Lung microvascular endothelial cell (primary cell): ENCODE measurements at places on chromosomes 1 and 21.

- DNase-seq, result peak; percentile 96
These were observed 107.3 kb downstream of the UCHL5 start for GRCh38 chr1:192951691-192952460.

DNA sequence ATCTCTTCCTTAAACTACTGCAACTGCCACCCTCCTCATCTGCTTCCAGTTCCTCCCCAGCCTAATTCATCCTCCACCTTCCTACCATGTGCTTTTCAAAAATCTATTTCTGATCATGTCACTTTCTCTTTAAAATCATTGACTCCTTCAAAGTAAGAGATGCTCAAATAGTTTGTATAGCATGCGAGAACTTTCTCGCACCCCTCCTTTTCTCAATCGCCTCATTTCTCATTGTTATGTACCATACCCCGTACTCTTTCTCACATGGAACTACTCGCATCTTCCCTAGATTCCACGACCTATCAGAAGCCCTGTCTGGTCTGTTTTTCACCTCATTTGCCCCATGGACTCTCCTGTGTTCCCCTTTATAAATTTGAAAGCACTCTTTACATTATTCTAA lies 238.2 kb downstream of the NRIP1 start:
- no peak for DNase-seq

- DNase-seq, result no peak
These were observed 306.5 kb downstream of the HHIPL2 start for GRCh38 chr1:222241410-222241809.

GRCh38 chr1:225354906-225355305 lies 72.9 kb downstream of the LBR start:
- no peak for DNase-seq

GRCh38 chr1:152577168-152577567 lies 3.1 kb downstream of the LCE3D start:
- no peak for DNase-seq

- no peak for DNase-seq
These were observed 322.1 kb upstream of the LYPLAL1 start for GRCh38 chr1:218851586-218851985.

GRCh38 chr1:179190861-179191260 lies 38.6 kb downstream of the ABL2 start:
- peak; percentile 87 for DNase-seq

- DNase-seq, result no peak
These were observed 10.4 kb downstream of the CAMSAP2 start for GRCh38 chr1:200749090-200749489.

GRCh38 chr1:212624976-212625501 lies 16.5 kb downstream of the ATF3 start:
- DNase-seq, result no peak

- DNase-seq, result no peak
These were observed 87.6 kb downstream of the MTR start for GRCh38 chr1:236882678-236883077.

GRCh38 chr21:29697555-29698193 lies 242.1 kb downstream of the GRIK1 start:
- DNase-seq, result no peak

GRCh38 chr1:25682059-25682601 lies 65.5 kb downstream of the MAN1C1 start:
- DNase-seq, result no peak

GRCh38 chr1:207030522-207031009 lies 2.0 kb downstream of the C1orf116 start:
- DNase-seq, result no peak

DNA sequence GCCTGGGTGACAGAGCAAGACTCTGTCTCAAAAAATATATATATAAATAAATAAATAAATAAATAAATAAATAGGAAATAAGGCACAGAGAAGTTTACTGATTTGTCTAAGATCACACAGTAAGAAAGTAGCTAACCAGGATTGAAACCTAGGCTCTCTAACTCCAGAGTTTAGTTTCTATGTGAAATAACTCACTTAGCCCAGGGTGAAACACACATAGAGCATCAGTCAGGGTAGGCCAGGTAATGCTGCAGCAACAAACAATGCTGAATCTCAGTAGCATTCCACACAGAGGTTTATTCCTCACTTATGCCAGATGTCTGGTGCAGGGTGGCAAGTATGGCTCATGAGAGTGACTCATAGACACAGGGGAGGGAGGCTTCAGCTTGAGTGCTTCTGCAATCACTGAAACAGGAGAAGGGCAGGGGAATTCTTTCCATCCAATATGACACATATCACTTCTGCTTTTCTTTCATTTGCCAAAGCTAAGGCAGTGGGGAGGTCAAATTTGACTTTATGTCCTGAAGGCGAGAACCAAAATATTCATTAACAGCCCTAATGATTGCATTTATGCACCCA lies 37.1 kb upstream of the KANK4 start:
- peak; percentile 14 for DNase-seq

DNA sequence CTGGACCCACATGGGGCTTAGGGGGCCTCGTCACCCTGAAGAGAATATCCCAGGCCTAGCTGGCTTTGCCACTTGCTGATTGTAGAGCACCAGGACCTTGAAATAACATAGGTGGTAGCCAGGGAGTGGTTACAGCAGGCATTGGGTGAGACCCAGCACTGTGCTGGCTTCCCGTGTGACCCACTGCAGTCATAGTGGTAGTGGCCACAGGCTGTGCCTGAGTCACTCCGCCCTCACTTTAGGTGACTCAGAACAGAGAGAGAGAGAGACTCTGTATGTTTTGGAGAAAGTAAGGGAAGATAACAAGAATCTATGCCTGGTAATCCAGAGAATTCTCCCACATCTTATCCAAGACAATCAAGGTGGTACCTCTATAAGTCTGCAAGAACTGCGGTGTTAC lies 98.7 kb upstream of the LHX8 start:
- DNase-seq, result no peak

- DNase-seq, result peak; percentile 2
These were observed 53.3 kb downstream of the EIF4G3 start for GRCh38 chr1:21123287-21123948.

GRCh38 chr1:155706139-155706538 lies 17.2 kb downstream of the DAP3 start:
- peak; percentile 52 for DNase-seq

DNA sequence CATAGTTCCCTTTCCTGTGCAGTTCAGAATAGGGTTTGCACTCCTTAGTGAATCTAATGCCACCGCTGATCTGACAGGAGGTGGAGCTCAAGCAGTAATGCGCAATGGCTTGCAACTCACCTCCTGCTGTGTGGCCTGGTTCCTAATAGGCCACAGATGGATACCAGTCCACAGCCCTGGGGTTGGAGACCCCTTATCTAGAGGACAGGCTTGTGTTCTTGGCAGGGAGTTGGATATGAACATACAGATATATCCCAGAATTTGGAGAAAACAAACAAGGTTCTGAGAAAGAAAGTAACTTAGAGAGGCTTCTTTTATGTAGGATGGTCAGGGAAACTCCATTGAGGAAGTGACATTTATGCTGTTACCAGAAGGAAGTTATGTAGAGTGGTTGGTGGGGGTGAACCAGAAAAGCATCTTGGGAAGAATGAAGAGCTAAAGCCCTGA lies 5.1 kb upstream of the PTPRC start:
- no peak for DNase-seq

- DNase-seq, result no peak
These were observed 165.3 kb downstream of the FASLG start for GRCh38 chr1:172824209-172824608.

DNA sequence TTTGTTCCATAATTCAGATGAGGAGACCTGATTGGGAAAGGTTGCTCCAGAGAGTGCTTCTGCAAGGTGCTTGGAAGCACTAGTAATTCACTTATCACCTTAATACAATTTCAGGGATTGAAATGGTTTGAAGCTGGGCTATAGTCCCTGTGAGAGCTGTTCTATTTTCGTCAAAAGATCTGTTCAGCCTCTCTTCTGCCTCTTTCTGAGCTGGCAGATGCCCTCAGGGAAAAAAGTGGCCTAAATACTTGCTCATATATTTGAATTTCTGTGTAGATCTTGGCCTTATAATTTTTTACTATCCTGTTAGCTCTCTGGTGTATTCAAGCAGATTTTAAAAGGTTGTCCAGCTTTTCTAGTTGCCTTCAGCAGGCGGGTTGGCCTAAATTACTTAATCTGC lies 22.3 kb downstream of the C1orf146 start:
- DNase-seq, result no peak

- DNase-seq, result no peak
These were observed 20.0 kb downstream of the STX6 start for GRCh38 chr1:181002582-181003172.
